ENCODE measurements at places on chromosomes 2 and 18.

GRCh38 chr2:98828793-98829371 is 98.0 kb upstream of the MGAT4A start:
- DNase-seq, result no peak

- DNase-seq, result no peak
These were observed 137.9 kb downstream of the MGAT5 start for GRCh38 chr2:134391751-134392160.

DNA sequence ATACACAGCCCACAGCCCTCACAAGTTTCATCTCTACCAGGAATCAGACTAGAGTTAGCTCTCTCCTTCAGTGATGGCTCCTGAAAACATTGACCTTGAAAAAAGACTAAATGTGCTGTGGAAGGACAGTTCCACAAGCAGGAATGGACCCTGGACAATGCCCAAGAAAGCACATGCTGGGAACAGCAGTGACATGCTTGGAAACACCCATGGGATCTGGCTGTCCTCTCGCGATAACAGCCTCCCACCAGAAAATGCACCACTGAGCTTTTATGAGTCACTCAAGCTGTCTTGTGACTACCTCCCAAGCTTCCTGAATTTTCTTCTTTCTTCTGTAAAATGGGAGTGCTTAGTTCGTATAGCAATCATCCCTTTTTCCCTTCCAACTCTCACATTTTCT is 269.2 kb downstream of the LRATD1 start:
- DNase-seq, result no peak

GRCh38 chr2:31517442-31518203 is 63.1 kb downstream of the SRD5A2 start:
- DNase-seq, result no peak

- DNase-seq, result no peak
These were observed 47.7 kb upstream of the TMEM247 start for GRCh38 chr2:46431481-46432235.

DNA sequence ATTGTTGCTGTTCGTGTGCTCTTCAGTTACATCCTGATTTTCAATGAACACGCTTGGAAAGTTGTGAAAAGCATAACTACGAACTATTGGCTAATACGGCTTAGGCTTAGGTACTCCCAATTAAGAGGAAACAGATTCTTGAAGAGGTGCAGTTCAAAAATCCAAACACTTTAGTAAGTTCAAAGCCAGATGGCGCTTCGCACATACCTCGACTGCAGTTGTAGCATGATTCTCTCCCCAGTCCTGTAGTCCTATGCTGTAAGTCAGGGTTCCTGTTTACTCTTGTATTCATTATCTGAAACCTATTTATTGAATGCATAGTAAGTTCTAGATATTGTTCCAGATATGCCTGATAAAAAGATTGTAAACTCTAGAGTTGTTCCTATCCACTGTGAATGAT is 165.2 kb downstream of the TRIB2 start:
- no peak for DNase-seq

GRCh38 chr2:157367704-157368103 is 42.1 kb upstream of the ERMN start:
- DNase-seq, result no peak

- DNase-seq, result no peak
These were observed 10.4 kb upstream of the UBE2F start for GRCh38 chr2:237956402-237956736.

Measured in GOT3 (cell line).